ENCODE measurements at places on chromosomes 12 and 14.

GRCh38 chr14:54182419-54183045, 214.3 kb upstream of the CDKN3 start:
- DNase-seq: no peak

- no peak for DNase-seq
Measured at GRCh38 chr14:100130521-100130920, 28.9 kb downstream of the DEGS2 start.

DNA sequence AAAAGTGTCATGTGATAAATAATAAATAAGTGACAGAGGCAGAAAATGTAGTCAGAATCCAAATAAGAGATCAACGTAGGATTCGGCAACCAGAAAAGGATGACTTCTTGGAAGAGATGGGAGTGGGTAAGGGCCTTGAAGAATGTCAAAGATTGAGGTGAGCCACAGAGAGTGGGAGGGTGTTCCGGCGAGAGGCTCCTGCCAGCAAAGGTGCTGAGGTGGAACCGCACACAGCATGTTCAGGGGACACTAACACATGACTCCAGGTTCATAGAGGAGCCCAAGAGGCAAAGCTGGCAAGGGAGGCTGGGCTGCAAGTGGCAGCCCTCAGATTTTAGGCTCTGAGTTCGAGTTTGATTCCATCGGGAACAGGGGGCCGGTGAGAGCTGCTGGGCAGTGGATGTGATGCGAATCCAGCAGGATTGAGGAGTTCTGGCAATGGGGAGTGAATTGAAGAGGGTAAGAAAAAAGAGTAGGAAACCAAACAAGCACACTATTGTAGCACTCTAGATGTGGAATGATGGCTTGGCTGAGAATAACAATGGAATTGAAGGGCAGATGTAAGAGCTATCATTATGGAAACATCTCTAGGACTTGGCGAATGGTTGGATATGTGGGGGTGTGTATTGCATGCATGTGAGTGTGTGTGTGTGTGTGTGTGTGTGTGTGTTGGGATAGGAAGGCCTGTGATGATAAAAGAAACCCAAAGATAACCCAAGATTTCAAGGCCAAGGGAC, 36.5 kb downstream of the LRRC74A start:
- DNase-seq: no peak

- peak; percentile 75 for DNase-seq
Measured at GRCh38 chr12:90253674-90254181, 545.1 kb upstream of the ATP2B1 start.

GRCh38 chr12:39743655-39744054, 124.1 kb upstream of the ABCD2 start:
- DNase-seq: no peak

DNA sequence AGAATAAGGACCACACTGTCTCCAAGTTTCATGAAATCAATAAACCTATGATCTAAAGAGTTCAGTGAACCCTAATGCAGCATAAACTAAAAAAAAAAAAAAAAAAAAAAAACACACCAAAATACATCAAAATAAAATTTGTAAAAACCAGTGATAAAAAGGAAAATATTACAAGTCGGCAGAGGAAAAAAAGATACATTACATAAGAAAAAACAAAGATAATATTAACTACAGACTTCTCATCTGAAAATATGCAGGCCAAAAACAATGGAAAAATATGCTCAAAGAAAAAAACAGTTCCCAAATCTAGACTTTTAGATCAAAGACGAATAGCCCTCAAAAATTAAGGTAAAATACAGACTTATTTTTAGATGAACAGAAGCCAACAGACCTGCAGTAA, 27.6 kb downstream of the MED13L start:
- DNase-seq: no peak

DNA sequence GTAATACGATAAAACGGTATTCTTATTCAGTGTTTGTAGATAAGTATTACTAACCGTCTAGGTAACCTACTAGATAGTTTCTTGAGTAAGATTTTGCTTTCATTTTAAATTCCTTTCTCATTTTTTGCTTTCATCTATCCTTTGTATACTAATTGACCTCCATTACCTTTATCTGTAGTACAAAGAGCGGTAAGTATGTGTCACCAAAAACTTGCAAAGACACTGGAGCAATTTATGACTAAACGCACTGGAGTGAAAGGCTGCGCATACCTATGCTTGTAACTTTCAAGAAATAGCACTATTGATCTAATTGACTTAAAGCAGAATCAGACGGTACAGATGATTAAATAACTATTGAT, 1.7 kb downstream of the ARHGAP5 start:
- no peak for DNase-seq

DNA sequence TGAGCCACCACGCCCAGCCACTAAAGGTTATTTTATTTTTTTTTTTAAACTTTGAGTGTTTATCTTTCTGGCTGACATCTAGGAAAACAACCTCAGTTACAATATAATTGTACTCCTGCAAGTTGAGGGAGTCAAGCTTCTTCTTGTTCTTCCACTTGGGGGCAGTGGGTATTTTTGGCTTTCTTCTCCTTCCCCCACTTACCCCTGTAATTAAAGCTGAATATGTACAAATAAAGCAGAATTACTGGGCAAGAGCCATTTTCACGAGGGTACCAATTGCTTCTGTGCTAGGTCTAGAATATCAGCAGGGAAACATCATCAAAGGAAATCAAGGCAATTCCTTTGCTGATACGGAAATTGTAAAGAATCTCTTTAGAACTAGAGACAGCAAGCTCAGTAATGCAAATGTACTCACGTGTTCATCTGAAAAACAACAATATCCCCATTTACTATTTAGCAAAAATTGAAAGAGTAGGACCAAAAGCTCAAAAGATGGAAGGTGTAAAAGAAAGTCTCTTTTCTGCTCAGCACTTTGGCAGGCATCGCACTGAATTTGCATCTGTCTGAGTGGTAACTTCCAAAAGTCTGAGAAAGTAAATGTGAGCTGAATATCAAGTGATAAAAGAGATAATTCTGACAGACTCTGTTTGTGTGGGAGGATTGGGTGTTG, 72.8 kb downstream of the TAOK3 start:
- no peak for DNase-seq

DNA sequence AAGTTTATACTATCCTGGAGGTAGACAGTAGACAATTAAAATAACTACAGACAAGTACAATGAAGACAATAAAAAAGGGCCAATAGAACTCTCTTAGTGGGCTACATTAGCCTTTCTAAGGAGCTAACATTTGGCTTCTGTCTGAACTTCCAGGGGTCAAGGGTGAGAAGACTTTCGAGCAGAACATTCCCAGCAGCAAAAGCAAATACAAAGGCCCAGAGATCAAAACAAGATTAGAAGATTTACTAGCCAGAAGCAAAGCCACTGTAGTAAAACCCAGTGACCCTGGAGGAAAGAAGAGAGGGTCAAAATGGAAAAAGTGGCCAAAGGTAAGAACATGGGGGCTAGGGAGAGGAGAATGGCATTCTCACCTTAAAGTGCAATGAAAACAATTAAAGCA, 63.2 kb downstream of the ATP2B1 start:
- no peak for DNase-seq

- no peak for DNase-seq
Measured at GRCh38 chr14:68020999-68021663, 201.6 kb downstream of the RAD51B start.

DNA sequence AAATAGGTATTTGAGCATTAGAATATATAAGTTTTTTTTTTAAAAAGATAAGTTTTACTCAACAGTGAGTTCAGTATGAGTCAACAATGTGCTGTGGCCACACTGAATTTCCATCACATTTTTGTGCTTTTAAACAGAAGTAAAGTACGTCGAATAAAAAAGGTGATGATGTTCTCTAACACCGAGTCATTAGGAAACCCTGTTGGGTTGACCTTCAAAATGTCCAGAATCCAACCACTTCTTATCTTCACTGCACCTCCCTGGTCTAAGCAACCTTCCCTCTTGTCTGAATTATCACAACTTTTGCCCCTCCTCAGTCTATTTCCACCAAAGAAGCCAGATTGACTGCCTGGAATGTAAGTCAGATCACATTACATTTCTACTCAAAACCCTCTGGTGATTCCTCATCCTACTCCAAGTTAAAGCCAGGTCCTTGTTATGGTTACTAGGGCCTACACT, 43.0 kb upstream of the SYCP3 start:
- no peak for DNase-seq

DNA sequence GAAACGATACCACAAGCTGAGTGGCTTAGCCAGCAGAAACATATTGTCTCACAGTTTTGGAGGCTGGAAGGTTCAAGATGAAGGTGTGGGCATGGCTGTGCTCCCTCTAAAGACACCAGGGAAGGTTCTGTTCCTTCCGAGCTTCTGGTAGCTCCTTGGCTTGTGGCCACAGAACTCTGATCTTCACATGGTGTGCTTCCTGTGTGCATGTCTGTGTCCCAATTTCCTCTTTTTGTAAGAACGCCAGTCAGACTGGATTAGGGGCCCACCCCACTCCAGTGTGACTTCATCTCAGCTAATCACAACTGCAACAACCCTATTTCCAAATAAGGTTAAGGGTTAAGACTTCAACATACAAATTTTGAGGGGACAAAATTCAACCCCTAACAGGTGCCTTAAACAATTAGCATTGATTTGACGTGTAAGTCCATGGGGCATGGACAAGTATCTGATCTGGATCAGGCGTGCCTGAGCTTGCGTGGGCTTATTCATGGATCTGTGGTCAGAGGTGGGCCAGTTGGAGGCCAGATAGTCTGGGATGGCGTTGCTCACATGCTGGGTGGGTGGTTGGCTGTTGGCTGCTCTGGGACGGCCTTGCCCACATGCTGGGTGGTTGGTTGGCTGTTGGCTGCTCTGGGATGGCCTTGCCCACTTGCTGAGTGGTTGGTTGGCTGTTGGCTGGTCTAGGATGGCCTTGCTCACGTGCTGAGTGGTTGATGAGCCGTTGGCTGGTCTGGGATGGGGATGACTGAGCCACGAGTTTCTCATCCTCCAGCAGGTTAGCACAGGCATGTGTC, 88.5 kb downstream of the LGMN start:
- peak; percentile 44 for DNase-seq

DNA sequence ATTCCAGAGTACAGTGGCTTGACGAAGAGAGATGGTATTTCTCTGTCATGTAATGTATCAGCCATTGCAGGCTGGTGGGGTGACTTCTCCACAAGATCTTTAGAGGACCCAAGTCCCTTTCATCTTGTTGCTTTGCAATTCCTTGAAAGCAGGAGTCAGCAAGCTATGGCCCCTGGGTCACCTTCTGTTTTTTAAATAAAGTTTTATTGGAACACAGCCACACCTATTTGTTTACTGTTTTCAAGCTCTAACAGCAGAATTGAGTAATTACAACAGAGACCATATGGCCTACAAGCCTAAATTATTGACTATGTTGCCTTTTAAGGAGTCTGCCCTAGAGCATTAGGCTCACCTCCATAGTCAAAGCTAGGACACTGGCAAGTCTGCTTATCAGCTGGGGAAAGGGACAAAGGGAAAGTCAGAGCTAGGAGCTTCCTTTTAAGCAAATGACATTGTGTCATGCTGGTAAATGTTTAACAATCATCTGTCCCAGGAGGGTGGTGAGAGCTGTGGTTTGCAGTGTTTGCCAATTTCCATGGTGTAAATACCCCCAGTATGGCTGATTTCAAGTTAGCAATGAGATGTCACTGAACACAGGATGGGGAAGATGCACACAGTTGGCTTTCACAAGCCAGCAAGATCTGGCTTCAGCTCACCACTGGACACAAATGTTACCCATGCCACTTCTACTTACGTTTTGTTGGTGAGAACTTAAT, 87.7 kb upstream of the PWP1 start:
- DNase-seq: no peak

DNA sequence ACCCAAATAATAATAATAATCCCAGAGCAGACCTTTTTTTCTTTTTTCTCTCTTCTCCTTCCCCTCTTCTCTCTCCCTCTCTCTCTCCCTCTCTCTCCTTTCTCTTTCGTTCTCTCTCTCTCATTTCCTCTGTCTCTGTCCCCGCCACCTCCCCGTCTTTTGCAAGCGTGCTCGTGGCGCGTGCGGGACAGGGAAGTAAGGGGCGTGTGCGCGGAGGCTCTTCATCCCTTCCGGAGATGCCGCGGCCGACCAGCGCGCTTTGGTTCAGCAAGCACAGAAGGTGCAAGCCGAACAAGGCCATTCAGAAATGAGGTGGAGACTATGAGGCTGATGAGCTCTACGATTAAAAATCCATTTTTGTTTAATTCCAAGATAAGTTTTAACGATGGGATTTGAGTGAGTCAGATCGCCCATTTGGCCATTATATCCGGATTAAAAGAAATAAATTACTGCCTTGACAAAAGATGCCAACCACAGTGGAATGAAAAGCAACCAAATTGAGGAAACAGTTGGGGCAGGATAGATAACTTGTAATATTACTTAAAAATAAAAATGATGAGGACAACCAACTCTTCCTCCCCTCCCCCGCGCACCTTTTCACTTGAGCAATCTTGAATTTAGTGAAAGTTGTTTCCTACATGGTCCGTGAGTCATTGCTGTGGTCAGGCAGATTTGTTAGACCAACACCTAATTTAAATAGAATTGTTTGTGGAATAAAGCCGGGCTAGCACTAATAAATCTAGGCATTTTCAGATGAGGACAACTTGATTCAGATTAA, 1.2 kb upstream of the AMIGO2 start:
- DNase-seq: peak; percentile 58

DNA sequence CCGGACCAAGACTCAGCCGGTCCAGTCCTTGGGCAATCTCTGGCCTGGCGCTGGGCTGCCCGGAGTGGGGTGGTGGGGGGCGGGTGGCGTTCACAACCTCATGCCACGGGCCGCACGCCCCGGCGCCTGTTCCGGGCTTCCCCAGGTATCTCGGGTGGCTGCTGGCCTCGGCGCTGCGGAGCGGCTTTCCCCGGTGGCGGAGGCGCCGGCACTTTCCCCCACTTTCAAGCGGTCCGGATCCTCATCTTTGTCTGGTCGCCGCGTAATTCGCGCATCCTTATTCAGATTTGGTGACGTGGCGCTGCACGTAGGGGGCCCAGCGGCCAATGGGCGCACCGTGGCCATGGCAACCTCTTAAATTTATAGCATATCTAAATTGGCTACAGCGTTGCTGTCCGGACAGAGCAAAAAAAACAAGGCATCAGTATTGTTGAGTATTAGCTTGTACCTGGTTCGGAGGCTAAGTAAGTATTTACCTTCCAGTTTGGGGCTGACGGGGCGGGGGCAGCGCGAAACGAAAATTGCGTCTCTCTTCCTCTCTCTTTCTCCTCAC, at the start of gene LHX5:
Gene LHX5, minus strand, starts transcription at position 253 of the 553 bp plus-strand sequence. CDS start 373 bp downstream, outside the sequence.
- no peak for DNase-seq

DNA sequence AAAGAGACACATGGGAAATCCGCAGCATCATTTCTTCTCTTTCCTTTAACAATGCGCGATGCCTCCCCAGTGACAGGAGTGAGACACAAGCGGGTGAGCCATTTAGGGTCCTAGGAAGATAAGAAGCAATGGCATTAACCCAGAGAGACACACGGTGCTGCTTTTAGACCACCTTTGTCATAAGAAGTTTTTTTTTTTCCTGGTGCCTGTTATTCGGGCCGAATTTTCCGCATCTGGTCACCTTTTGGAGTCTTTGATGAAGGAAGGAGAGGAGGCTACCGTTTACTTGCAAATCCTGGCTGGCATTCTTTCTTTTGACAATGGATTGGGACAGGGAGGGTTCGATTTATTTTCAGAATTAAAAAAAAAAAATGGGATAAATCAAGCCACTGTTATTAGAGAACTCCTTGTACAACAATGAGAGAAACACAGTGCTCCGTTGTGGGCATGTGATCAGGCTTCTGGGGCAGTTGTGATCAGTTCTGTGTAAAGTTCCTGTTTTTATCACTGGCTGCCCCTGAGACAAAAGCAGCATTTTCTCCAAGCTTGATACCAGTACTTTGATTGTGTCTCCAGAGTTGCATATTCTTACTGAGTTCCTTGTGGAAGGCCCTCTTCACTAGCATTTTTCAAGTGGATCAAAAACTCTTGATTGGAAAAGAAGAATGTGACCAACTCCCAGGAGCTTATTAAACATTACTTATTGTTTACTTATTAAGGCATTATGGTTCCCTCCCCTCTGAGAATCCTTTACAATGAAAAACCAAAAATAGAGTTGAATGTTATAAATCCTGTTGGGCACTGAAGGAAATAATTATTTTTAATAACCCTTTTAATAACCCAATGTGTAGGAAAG, 1.1 kb downstream of the DIP2B start:
- peak; percentile 32 for DNase-seq

Measured in transverse colon (tissue), 4 donors.